ENCODE measurements at places on chromosomes 7 and 10.

- no peak for DNase-seq
These were observed 40.7 kb upstream of the EBLN1 start for GRCh38 chr10:22258471-22258870.

DNA sequence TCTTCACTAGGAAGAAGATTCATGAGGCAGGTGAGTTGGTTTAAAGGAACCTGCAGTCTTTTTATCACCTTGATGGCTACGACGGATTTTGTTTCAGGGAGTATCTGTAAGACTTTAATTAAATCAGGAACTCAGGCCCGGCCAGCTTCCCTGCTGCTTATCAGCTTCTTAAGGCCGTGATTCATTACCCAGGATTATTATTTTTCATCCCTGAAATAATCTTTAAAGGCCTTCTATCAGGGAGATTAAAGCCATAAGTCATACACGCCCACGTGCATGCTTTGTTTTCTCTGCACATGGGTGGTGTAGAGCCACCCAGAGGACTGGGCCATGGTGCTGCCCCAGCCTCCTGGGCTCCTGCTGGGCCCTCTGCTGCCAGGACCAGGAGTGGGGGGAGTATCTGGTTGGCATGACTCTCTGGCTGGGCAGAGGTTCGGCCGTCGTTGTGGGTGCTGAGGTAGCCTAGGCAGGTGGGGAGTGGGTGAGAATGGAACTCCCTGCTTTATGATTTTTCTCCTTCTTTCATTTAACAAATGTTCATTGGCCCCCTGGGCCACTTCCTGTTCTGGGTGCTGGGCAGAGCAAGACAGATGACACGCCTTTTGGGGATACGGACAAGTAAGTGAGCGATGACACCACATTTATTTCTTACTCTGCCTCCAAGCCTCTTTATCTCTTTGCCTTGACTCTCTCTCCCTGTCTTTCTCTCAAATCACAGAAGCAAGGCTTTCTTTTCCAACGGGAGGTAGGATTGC is 39.0 kb upstream of the PCBD1 start:
- DNase-seq, result no peak

DNA sequence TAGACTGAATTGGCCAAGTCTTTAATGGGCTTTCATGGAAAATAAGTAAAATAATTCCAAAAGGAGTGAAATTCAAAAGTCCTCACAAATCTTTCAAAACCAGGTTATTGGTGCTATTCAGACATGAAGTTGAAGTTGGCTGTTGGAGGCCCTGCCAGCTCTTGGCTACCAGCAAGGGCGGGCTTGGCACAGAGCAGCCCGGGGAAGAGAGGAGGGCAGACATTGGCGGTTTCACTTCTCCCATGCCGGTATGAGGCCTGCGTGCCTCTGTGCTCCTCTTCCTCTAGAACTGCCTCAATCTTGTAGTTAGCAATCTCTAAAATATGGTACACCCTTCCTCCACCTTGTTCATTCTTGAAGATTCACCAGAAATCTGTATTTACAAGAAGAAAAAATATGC is 16.4 kb upstream of the NPS start:
- DNase-seq, result no peak

- DNase-seq, result peak; percentile 69
These were observed 300.0 kb upstream of the SP8 start for GRCh38 chr7:21086688-21087087.

Measured in NCI-H146 (cell line).